ENCODE measurements at places on chromosomes 6 and 20.

DNA sequence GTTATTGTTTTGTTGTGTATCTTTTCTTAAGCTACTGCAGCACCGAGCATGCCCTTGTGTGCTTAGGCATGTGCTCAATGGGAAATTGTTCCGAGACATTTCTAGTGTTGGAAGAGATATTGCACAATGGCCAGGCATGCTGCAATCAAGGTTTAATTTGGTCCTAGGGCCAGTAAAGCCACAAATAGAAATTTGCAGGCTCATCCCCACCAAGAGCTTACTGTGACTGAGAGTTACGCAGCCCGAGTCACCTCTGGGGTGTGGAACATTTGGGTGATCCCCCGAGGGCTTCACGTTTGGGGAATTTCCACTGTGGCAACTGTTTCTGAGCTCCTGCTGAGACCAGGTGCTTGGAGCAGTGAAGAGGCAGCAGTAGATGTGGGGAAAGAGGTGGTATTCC is 65.8 kb downstream of the ADTRP start:
- no peak for DNase-seq

DNA sequence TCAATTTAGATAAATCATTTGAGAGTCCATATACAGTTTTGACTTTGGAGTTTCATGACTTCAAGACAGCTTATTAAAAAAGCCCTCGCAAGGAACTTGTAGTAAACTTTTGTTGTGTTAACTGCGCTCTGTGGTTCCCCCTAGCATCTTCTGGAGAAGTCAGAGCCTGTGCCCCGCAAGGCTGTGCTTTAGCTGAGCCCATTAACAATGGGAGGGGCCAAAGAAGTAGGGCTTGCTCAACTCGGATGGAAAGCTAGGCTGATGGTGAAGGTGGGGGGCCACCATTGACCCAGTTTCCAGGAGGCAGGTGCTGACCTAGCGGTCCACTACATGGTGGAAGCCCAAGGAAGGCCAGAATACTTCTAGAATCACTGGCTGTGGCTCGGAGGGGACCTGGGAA is 29.3 kb upstream of the OVOL2 start:
- DNase-seq: no peak

- DNase-seq: no peak
Observed at GRCh38 chr6:167565884-167566599, 241.2 kb downstream of the TTLL2 start.

- no peak for DNase-seq
Observed at GRCh38 chr6:160127270-160128124, 5.9 kb downstream of the SLC22A1 start.

DNA sequence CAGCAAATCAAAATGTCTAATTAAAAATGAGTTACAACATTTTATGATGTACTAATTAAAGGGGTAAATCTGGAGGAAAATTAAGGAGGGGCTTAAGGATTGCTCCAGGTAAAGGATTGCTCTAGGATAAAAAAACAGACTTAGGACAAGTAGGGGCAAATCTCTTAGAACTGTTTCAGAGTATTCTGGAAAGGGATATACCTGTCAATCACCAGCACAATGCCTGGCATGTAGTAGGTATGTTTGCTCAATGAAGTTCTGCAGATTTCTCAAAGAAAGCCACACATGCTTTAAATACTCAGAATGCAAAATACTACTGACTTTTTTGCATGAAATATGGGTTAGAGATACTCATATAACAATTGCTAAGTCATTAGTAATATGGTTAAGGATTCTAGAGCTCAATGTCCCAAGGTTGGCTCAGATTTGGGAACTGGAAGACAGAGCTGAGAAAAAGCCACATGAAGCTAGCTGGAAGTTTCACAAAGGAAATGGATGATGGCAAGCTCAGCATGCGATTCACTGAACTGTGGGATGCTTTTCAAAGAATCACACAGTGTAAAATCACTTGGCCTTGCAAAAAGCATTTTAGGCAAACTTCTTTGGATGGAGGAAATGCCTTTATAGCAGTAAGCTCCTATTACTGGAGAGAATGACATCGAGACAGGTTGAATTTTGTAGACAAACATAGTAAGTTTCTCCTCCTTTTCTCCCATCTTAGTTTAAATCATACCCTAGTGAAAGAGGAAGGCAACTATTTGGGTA is 72.8 kb downstream of the MAP3K5 start:
- no peak for DNase-seq

- DNase-seq: no peak
Observed at GRCh38 chr6:86193821-86194220, 551.1 kb upstream of the SYNCRIP start.

DNA sequence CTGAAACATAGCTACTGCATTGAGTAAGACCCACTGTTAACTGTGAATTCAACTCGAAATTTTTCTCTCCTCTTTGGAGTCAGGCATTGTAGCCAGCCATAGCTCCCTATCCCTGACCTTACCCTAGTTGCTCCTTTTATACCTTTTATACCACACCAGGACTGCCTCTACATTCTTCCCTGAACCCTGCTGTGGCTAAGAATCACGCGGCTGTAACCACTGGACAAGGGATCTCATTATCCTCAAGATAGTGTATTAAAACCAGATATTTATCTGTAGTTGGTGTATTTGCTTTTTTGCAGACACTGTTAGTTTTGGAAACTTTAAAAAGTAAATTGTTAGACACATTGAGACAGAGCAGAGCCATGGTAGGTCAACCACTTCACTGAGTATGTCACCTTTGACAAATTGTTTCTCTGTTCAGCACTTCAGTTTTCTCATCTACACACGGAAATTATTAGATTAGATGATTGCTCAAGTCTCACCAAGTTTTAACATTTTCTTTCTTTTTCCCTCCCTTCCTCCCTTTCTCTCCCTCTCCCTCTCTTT is 171.9 kb upstream of the PRND start:
- no peak for DNase-seq

GRCh38 chr20:1868856-1869255 is 26.4 kb upstream of the SIRPA start:
- no peak for DNase-seq

GRCh38 chr20:47568837-47569410 is 67.2 kb downstream of the NCOA3 start:
- no peak for DNase-seq

DNA sequence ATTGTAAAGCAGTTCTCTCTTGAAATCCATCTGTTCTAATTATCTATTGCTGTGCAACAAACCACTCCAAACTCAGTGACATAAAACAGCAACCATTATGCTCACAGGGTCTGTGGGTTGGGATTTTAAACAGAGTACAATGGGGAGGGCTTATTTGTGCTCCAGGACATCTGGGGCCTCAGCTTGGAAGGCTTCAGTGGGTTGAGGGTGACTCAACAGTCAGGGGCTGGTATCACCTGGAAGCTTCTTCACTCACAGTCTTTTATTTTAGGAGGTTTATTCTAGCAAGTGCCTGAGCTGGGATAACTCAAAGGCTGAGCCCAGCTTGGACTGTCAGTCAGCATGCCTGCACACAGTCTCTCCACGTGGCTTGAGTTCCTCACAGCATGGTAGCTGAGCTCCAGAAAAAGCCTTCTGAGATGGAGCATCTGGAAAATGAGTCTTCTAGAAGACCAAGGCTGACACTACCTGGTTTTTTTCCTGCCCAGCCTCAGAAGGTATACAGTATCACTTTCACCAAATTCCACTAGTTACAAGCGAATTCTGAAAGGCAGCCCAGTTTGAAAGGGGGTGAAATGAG is 234.6 kb upstream of the ID4 start:
- DNase-seq: no peak

- no peak for DNase-seq
Observed at GRCh38 chr6:36210886-36211595, 14.5 kb downstream of the BRPF3 start.

GRCh38 chr20:32709632-32710121 is 33.6 kb downstream of the COMMD7 start:
- no peak for DNase-seq

- DNase-seq: no peak
Observed at GRCh38 chr20:38293491-38294065, 10.4 kb upstream of the BPI start.

- DNase-seq: no peak
Observed at GRCh38 chr6:108966251-108966650, 118.0 kb downstream of the ARMC2 start.
